ENCODE measurements at places on chromosomes 1 and 21. TPM values are rescaled to one million over a fixed set of nuclear protein-coding genes. Genes with fewer than 3 reads are reported as not detected.
A peak's percentile ranks its signal among the peaks of the same experiment; 100 is the strongest.

- no peak for DNase-seq
These were observed 41.5 kb upstream of the TSNAX start for GRCh38 chr1:231487019-231487418.

KIF17 gene
- 4.0 TPM for total RNA-seq

CD244 gene
- not detected for total RNA-seq

GRCh38 chr1:234782105-234782751 is 172.2 kb upstream of the IRF2BP2 start:
- peak; percentile 26 for DNase-seq

KDF1 gene
- 1.1 TPM for total RNA-seq

DNA sequence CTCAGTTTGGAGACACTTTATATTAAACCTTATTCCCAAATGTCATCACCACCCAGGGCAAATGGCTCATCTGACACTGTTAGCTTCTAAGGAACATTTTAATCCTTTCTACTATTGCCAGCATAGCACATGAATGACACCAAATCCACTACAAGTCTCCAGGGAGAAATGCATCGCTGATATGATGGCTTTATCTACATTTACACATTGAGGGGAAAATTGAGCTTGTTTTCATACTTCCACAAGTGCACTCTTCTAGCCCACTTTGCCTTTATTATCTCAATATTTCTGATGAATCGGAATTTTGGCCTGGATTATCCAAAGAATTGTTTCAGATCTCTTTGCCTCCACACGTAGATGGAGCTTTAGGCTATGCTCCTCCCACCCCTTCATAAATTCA is 75.4 kb downstream of the RUNX1 start:
- no peak for DNase-seq

RHOU gene
- total RNA-seq = 47.6 TPM

GRCh38 chr1:155909894-155910293 is 1.3 kb downstream of the RIT1 start:
- DNase-seq = no peak

- no peak for DNase-seq
These were observed 14.1 kb downstream of the VAMP4 start for GRCh38 chr1:171727778-171728177.

GRCh38 chr1:23525558-23526250 is 5.3 kb downstream of the E2F2 start:
- no peak for DNase-seq

DNA sequence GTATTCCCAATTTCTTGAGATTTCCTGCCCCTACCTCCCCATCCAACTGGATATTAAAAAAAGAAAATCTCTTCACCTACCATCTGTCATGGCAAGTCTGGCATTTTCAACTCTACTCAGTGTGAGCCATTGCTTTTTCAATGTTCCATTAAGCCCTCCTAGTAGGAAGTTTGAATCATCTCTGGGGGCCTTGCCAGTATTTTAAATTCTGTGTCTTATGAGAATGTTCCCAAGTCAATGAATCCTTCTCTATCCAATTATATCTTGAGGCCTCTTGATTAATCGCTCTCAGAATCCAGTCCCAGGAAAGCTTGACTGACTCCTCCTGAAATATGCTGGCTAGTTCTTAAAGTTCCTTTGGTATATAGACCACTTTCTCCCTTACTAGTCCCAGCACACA is 91.5 kb downstream of the NGF start:
- no peak for DNase-seq

All from neural progenitor cell (in vitro differentiated cells).